ENCODE measurements at places on chromosomes 2 and 18.

DNA sequence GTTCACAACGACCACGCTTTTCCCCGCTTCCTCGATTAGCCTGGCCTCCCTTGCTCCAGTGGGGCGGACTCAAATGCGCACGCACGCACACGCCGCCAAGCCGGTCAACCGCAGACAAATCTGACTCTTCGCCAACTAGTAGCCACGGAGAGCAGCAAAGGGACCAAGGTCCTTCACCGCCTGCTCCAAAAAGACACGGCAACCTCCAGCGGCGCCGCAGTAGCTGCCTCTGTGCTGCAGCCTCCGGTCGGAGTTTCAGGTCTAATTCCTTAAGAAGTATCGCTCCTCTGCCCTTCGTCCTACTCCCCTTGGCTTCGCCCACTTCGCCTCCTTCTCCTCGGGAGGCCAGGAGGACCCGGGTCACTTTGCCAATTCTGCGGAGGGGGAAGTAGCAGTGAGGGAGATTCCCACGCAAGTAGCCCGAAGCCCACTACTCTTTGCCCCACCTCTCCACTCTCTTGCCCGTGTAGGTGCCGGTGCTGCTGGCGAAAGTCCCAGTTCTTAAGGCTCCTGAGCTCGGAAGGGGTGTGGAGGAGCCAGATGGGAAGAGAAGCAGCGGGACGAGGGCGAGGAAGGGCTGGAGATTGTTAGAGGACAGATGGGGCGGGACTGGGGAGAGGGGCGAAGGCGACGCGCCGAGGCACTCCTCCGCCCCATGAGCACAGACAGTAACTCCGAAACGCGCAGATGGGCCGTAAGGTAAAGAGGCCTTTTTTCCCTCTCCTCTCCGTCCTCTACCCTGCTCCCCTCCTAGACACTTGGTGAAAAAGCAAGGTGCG, 615 bp downstream of the AKAIN1 start:
- no peak for DNase-seq

GRCh38 chr2:84942964-84943421, 28.0 kb upstream of the KCMF1 start:
- no peak for DNase-seq

DNA sequence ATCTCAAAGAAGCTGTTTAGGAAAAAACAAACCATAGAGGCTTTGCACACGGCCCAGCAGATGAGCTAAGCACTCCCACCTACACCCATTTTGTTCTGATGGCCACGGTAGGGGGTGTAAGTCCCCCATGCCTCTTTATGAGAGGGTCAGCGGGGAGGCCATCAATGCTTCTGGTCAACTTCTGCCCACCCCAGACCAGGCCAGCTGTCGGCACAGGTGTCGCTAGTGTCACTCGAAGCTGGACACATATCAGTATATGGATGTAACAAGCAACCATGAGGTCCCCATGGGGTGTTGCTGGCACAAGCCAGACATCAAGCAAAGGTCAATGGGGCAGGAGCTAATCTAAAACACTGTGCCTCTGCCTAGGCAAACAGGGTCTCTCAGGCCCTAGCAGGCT, 23.7 kb upstream of the SLC35F6 start:
- no peak for DNase-seq

DNA sequence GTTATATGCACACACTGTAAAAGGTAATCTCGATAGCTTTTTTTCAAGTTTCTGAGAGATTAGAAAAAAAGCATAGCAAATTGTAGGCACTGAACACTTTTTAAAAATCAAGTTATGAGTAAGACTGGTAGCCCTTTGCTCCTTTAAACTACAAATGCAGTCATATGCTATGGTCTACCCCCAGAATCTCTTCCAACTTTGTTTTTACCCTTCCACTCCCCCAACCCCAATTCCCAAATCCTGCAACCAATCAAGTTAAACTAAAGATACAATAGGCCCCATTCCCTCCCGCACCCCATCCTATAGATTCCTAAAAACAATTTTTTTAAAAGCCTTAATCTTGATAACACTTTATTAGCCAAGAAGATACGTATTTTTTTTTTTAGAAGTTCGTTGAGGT, 752 bp upstream of the BAZ2B start:
- no peak for DNase-seq

DNA sequence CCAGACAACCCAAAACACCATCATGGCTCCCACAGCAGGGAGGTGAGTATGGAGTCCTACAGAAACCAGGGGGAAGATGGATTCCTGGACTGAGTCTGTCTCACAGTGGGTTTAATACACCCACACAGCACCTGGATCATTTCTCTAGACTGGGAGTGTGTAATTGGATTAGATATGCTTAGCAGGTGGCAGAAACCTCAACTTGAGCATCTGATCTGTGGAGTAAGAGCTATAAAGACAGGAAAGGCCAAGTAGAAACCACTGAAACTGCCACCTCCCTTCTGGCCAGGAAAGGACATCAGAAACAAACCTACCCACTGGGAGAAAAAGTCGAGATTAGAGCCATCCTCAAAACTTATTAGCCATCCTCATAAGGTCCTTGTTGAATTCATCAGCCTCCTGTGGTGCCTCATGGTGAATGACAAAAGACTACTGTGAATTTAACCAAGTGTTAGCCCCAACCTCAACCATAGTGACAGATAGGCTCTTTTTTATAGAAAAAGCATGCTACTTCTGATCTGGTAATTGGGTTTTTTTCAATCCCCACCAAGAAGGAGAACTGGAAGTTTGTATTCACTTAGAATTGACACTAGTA, 28.1 kb upstream of the CHST9 start:
- no peak for DNase-seq

DNA sequence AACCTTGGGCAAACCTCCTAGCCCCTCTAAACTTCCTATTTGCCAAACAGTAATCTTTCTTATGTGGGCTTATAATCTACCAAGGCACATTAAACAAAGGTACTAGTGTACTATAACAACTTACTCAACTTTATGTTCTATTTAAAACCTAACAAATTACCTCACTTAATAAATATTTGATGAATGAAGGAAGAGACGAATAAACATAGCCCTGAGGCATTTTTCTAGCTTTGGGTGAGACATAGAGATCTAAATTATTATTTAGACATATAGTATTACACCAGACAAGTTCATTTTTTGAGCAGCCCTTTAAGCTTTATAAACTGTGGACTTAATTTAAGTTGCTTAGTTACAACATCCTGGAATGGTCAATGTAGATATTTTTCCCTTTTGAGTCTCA, 104.6 kb downstream of the UNC80 start:
- DNase-seq: no peak

- DNase-seq: no peak
Observed at GRCh38 chr2:25168256-25169072, at the start of gene POMC. TSS of gene POMC (minus strand) at chr2:25168580. CDS start at chr2:25164772, 3,808 bp downstream.

- DNase-seq: no peak
Observed at GRCh38 chr2:224865016-224865415, 148.9 kb upstream of the CCDC195 start.

DNA sequence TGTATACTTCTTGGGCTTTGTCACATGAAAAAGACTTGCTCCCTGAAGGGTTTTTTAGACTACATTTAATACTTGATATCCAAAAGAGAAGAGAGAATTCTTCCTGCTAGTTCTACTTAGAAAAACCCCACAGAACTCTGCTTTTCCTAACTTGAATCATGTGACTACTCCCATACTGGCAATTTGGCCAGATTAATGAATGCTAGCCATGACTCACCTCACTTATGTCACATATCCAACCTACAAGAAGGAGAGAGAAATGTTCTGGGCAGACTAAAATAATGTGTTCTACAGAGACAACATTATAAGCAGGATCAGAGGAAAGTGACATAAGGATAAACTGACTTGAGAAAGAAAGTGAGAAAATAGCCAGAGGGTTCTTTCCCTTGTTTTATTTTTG, 249.3 kb upstream of the GULP1 start:
- DNase-seq: no peak

DNA sequence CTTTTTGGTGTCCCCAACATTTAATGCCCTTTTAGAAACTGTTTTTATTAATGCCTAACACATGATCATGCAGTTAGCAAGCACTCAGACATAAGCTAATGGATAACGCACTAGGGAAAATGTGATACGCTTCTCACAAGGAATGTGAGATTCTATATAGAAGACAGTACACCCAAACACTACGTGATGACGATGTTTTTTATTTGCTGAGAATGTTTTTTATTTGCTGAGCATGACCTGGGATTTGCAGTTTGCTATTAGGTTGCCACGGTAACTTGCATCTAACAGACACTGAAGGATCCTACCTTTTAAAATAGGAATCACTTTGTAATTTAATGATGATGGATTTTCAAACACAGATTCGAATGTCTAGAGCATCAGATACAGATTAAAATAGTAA, 4.9 kb downstream of the SMC6 start:
- DNase-seq: no peak

DNA sequence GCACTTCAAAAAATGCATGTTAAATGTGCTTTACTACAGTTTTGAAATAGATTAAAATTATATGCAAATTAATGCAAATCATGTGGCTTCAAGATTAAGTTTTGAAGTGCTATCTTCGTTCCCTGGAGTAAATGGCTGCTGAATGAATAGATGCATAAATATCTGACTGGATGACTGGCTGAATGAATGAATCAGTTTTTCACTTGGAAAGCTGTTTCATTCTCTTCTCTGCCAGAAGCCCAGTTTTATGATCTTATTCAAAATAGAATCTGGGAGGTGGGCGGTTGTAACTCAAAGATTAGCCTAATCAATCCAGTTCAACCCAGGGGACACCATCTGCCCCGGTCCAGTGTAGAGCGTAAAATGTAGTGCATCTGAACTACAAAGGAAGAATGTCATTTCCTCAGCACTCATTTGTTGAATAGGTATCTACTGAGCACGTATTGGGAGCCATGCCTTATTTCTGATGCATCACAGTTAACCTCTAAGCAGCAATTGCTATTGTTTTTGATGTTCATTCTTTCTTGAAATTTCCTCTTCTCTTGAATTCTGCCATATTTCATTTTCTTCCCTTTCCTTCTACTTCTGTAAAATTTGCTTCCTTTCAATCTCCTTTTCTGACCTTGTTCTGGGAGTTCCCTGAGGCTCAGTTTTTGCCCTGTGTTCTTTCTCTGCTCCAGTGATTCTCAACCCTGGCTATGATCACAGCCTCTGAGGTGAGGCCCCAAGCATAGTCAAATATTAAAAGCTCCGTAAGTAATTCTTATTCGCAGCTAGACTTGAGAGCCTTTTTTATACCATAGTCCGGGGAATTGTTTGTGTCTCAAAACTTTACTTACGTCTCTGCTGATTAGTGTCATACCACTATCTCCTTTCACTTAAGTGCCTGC, 282.7 kb downstream of the PARD3B start:
- DNase-seq: no peak

GRCh38 chr18:56108478-56109367, 520.7 kb upstream of the TCF4 start:
- DNase-seq: no peak

DNA sequence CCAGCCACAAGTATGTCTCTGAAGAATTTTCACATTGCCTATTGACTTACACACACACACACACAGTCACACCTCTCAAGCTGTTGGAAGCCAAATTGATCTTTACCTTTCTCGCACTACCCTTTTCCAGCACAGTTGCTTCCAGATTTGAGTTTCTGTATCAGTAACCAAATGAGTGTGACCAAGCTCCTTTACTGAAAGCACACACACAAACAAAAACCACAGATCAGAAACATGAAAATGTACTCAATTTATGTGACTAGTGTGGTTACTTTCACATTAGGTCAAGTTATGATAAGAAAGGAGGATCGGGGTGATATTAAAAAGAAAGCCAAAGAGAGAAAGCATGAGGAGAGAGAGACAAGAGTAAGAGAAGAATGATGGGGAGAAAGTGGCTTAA, 993.9 kb upstream of the POU3F3 start:
- DNase-seq: no peak

DNA sequence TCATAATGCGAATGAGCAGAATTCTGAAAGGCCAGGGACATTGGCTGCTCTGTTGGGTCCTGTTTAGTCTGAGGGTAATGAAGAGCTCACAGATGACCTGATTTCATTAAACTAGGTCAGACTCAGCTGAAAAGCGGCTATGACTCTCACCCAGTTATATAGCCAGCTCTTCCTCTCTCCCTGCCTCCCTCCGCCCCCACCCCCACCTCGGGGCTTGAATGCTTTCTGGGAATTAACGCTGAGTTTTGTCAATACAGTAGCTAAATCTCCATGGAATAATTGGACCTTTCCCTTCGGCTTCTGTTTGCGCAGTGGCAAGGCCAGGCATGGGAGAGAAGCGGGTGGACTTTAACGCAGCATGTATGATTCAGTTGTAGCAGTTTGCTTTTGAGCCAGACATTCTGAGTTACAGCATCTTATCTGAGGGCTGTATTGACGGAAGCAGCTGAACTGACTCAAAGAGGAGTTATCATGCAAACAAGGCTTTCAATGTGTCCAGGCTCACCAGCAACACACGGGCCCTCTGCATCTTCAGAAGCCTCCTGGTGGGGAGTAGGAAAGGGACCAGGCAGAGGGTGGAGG, 110.6 kb downstream of the MYCN start:
- DNase-seq: no peak

DNA sequence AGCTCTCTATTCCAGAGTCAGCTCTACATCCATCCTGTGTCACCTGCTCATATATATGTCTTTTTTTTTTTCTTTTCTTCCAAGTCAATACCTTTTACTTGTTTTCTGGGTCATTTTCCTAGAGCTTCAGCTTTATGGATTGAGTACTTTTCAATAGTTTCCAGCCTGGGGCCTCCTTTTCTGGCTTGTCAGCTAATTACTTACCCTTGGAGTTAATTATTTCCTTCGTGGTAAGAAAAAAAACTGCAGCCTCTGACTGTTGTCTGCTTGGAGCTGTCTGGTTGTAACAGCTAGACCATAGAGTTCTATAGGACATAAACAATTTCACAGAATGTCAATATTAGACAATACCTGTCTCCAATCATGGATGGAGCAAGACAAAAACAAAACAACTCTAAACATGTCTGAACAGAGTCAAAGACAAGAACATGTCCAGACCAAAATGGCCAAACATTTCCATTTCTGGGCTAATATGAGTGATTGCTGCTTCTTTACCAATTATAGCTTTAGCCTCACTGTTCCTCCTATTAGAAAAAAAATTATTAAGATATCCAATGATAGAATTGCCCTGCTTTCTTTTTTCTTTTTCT, 643.1 kb downstream of the SLC4A3 start:
- no peak for DNase-seq

DNA sequence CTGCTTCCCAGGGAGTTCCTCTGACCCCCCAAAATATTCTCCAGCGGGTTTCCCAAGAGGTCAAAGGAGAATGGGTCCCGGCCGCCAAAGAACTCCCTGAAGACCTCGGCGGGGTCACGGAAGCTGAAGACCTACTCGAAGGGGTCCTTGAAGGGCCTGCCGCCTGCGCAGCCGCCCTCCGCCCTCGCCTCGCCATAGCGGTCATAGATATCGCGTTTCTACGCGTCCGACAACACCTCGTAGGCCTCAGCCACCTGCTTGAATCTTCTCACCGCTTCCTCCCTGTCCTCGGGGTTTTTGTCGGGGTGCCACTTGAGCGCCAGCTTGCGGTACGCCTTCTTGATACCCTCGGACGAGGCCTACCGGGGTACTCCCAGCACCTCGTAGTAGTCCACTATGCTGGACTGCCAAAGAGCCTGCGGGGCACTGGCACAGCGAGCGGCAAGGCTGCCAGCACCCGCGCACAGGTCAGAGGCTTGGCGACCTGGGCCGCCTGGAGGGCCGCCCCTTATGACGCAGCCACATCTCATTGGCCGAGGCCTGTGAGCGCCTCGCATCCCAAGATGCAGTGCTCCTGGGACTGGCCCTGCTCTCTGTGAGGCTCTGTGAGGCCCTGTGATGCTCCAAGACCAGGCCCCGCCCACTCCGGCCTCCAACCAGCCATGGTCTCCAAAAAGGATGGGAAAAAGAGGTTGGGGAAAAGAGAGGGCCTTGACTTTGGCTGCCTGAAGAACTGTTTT, 5.0 kb upstream of the UGT1A1 start:
- DNase-seq: no peak
